Mammary microvascular endothelial cell (primary cell): ENCODE measurements at places on chromosomes 6 and 20. TPM values are rescaled to one million over a fixed set of nuclear protein-coding genes. Genes with fewer than 3 reads are reported as not detected.

The TRIM31 gene
- not detected in 2 replicates for total RNA-seq

The DEFB124 gene
- total RNA-seq = not detected in 2 replicates

The SLC17A2 gene
- not detected in 2 replicates for total RNA-seq

The PSORS1C1 gene
- total RNA-seq = 2.1 and 2.7 TPM in 2 replicates

The ESR1 gene
- not detected in 2 replicates for total RNA-seq

The NFKBIL1 gene
- total RNA-seq = 12.9 and 16.2 TPM in 2 replicates
